ENCODE measurements at places on chromosomes 7 and 10. TPM values are rescaled to one million over a fixed set of nuclear protein-coding genes. Genes with fewer than 3 reads are reported as not detected.
A peak's percentile ranks its signal among the peaks of the same experiment; 100 is the strongest.

DNA sequence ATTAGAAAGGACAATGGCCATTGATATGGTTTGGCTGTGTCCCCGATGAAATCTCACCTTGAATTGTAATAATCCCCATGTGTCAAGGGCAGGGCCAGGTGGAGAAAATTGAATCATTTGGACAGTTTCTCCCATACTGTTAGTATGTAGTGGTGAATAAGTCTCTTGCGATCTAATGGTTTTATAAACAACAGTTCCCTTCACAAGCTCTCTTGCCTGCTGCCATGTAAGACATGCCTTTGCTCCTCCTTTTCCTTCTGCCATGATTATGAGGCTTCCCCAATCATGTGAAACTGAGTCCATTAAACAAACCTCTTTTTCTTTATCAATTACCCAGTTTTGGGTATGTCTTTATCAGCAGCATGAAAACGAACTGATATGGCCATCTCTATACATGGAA is 302.7 kb downstream of the SFMBT2 start:
- DNase-seq = no peak

GRCh38 chr10:112365014-112365432 is 8.9 kb upstream of the ACSL5 start:
- DNase-seq = no peak

- no peak for DNase-seq
Observed at GRCh38 chr7:75804004-75804403, 9.6 kb downstream of the CCL24 start.

DNA sequence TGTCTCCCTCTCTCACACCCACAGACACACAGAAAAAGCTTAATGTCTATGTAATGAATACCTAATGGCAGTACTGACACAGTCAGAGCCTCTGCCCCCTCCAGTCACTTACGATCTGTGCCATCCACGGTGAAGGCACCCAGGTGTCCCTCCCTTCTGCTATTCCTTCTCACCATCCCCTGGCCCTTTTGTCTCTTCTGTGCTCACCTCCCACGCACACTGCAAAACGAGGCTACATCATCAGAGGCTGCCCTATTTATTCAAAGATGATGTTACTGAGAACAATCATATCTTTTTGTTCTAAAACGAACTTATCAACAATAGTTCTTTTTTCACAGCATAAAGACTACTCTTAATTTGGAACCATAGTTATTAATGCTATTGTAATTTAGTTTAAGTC is 246.9 kb upstream of the MKLN1 start:
- DNase-seq = no peak

GRCh38 chr7:1024331-1024841 is 20.0 kb upstream of the GPR146 start:
- no peak for DNase-seq

GRCh38 chr10:103929381-103929921 is 11.5 kb upstream of the STN1 start:
- DNase-seq = no peak

DNA sequence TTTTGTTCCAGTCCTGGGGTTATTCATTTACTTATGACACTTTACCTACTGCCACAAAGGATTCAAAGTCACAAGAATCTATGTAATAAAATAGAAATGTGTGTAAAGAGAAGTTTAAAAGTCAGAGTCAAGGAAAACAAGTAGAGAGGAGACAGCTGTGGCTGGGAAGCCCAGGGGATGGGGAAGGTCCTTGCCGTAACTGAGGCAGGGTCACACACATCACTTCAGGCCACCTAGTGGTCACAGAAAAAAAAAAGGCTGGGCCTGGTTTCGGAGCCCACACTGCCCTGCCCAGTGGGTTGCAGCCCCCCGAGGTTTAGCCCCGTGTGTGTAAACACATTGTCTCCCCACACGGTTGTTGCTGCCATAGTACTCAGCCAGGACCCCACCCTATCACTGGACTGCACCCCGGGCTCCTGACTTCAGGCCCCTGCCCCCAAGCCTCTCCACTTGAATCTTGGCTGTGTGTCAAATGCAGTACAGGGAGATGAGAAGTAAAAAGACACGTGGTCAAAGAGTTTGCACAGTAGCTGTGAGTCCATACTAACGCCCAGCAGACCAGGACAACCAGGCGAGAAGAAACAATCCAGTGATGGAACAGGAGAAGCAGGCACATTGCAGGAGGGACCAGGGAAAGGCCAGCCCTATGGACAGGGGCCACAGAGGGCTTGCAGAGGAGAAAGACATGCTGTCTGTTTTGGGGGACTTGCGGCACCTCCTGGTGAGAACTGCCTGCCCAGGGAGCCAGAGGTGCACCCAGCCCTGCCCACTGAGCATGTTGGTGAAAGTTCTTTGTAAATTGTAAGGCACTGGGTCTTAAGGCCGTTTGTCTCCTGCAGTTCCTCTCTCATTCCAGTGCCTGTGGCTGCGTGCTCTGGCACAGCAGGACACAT is 91.4 kb upstream of the MACROH2A2 start:
- DNase-seq = no peak

DNA sequence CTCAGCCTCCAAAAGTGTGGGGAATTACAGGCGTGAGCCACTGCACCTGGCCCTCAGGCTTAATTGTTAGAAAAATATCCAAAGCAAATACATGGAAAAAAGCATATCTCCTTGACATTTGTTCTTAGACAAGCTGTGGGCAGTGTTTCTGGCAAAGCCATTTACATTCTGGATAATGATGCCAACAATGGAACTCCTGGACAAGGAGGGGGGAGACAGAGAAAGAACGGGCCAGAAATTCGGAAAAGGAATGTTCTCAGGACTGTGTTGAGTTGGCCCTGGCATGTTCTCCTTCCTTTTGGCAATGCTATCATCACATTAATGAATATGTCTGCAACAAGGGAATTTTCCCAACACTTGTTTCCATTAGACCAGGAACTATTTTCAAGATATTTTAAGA is 88.7 kb downstream of the UBE2H start:
- no peak for DNase-seq

DNA sequence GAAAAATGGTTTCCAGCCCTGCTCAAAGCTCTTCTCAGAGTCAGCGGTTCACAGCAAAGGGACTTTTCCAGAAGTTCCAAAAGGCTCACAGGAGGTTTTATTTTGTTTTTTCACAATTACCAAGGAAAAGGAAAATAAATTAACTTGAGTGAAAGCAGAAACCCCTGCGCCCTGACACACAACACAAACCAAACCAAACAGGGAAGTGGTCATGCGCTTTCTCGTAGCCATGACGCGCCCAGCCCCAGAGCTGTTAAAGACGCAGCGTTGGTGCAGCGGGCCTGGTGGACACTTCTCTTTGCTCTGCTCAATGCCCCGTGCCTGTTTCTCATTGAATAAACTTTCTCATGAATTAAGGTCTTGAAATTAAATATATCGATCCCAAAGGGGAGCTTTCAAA is 134.4 kb upstream of the LYZL2 start:
- DNase-seq = no peak

GRCh38 chr7:112214883-112215282 is 8.4 kb downstream of the ZNF277 start:
- DNase-seq = no peak

DNA sequence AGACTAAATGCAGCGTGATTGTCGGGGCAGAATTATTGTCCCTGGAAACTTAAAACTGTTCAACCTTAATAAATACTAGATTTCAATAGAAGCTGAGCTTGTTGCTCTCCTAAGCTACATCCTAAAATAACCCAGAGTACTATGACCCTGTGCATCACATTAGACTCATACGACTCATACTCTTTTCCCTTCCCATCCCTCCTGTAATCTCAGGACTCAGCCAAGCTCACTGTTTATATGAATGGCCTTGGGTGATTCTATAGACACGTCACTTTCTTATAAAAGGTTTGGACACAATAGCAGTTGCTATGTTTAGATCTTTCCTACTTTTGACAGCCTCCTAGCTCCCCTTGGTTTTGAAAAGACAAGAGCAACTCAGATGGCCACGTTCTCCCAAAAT is 17.2 kb downstream of the TCF7L2 start:
- peak; percentile 95 for DNase-seq

DNA sequence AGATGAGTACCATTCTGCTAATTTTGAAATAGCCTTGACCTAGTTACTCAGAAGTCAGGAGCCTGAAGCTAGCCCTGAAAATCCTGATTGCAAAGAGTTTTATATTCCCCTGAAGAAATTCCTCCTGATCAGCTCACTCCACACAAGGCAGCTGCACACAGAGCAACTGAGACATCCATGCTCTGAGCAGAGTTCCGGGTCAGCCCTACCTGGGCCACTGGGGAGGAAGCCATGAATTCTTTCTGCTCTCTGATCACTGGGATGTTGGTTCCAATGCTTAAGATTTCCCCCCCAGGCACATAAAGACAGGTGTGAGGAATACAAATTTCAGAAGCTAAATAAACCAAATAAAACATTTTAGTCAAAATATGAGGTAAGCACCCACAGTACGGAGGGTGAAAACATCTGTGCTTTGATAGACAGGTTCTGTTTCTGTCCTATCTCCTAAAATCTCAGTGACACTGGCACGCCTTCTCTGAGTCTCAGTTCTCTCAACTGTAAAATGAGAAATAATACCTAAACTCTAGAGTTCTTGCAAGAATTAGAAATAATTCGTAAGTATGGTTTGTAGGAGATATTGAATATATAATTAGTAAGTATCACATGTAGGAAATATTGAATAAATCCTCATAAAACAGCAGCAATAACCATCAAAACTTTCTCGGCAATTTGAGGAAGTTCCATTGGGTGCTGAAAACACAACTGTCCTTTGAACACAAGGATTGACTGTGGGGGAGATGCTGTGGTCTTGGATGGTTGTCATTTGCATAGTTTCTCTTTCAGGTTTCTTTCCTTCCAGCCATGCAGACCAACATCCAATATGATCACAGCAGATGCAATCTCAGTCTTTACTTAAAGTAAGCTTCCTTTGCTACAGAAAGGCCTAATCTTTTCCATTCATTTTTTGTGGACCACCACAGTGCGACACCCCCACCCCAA is 133.0 kb upstream of the TNS3 start:
- DNase-seq = no peak

GRCh38 chr7:122988333-122988732 is 7.2 kb downstream of the TAS2R16 start:
- DNase-seq = no peak

DNA sequence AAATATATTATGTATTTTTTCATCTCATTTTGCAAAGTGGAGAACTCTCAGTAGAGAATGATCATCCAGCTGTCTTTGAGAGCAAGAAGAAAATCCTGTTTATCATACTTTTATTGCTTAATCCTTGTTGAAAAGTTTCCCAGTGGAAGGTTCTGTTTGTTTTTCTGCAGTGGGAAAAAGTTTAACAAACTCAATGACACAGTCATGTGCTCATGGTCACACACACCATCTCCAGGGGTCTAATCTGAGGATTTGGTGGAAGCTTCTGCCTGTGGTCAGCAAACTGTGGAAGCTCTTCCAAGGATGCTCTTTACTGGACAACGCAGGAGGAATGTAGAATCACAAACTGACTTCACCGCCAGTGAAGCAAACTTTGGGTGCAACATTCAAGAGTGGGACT is 1003.9 kb downstream of the SORCS3 start:
- DNase-seq = no peak

- DNase-seq = no peak
Observed at GRCh38 chr10:85262992-85263391, 934.6 kb downstream of the CCSER2 start.

- peak; percentile 54 for DNase-seq
Observed at GRCh38 chr7:112112822-112113255, 93.4 kb downstream of the DOCK4 start.

GRCh38 chr10:14953424-14954000 is 384 bp downstream of the DCLRE1C start:
- DNase-seq = peak; percentile 67

DNA sequence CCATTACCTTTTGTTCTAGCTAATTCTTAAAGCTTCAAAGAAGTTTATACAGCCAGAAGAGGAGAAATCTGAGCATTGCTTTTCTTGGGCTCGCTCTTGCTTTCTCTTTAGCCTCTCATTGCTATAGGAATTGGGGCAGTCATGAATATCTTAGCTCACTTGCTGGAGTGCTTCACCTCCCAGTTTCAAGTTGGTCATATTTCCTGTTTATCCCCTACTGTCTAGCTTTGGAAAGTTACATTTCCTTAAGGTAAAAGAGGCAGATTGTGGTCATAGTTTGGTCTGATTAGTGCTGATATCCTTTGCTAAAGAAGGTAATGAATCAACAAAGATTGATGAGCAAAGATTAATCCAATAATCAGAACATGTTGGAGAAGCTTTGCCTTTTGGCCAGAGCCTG is 77.7 kb upstream of the GLI3 start:
- DNase-seq = no peak

- DNase-seq = peak; percentile 51
Observed at GRCh38 chr7:85525676-85526075, 338.8 kb upstream of the SEMA3D start.

- DNase-seq = peak; percentile 18
Observed at GRCh38 chr10:7605565-7606295, 61.0 kb downstream of the ITIH5 start.

DNA sequence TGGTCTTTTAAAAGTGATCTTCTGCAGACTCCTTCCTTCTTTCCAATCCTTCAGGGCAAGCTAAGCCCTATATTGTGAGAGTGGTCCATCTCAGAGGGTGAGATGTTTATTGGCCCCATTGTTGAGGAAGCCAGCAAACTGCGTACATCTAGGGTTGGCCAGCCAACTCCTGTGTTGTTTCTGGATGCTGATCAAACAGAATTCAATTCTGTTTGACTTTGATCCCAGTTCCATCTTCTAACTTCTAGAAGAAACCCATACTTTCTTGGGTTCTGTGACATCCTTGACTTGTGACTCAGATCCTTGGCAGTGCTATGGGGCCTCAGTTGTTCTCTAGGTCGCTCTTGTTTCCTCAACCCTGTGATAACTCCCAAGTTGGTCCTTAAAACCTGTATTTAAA is 116.2 kb downstream of the LSMEM1 start:
- DNase-seq = no peak

The SAP25 gene
- not detected for total RNA-seq

The SEPTIN7 gene
- total RNA-seq = 239 TPM

The PAPOLB gene
- total RNA-seq = under 0.01 TPM

The ANAPC16 gene
- total RNA-seq = 26.3 TPM

The C10orf143 gene
- 0.56 TPM for total RNA-seq

The PRLHR gene
- total RNA-seq = not detected

The LRRN3 gene
- 15.2 TPM for total RNA-seq

The DEPP1 gene
- 13.6 TPM for total RNA-seq

The HOXA5 gene
- 23.9 TPM for total RNA-seq

The GPNMB gene
- under 0.01 TPM for total RNA-seq

The TMEM213 gene
- total RNA-seq = not detected

Measured in IMR-90 (cell line).